Hematopoietic multipotent progenitor cell treated with erythropoietin and hydrocortisone succinate and interleukin-3 and kit ligand, for 17 days (in vitro differentiated cells): ENCODE measurements at places on chromosomes 12 and 14.

- DNase-seq = no peak
Observed at GRCh38 chr12:44875954-44876543, at the start of gene NELL2. Gene NELL2 (minus strand): TSS chr12:44876315. CDS start chr12:44875869, 446 bp downstream.

DNA sequence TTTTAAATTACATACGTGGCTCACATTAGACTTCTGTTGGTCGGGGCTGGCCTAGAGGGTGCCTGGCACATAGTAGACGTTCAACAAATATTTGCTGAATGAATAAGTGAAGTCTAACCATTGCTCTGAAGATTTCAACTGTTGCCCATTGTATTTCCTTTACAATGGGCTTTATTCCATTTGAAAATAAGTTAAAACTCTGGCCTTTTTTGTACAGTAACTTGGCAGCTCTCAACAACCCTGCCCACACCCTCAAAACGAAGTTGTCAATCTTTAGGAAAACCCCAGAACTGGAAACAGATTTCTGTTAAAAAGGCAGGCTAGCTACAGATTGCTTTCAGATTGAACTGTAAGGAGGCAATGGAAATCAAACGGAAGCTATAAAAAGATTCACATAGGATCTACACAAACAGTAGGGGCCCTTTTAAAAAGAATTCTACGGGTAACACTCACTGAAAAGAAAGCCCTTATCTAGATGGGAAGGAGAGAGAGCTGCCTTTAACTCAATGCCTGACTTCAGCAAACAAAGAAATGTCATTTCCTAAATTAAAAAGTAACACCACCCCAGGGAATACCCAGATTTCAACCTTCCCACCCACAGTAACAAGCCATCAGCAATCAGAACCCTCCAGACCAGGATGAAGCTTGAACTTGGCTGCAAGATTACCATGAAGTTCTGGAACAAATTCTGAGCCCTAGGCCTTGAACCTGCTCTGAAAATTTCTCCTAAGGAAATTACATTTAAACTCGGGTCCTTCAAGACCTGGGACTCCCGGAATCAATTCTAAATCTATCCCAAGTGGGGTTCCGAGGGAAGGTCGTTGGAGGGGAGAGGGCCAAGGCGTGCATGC lies 1.4 kb downstream of the WSB2 start:
- no peak for DNase-seq

DNA sequence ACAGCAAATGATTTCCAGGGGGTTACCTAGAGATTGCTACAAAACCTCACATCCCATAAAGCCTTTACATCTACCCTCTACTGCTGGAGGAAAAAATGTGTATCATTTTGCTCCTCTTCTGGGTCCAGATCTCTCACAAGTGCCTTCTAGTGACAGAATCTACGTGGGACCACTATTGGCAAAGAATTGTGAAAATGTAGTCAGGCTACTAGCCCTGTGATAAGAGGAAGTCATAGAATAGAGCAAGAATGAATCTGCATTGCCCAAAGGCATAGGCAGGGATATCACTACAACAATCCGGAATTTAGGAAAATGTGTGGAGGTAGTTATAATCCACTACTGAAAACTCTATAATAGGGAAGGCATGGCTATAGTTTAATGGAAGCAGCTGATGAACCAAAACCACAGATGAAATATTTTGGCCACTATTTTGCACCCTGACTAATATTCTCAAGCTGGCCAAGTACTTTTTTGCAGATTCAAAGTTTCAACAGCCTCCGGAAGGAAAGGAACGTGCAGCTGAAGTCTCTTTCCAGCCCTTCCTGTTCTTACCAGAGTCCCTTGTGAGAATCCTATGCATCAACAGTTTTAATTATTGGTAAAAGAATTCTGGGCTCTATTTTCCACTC lies 176.8 kb downstream of the PHLDA1 start:
- DNase-seq = no peak

DNA sequence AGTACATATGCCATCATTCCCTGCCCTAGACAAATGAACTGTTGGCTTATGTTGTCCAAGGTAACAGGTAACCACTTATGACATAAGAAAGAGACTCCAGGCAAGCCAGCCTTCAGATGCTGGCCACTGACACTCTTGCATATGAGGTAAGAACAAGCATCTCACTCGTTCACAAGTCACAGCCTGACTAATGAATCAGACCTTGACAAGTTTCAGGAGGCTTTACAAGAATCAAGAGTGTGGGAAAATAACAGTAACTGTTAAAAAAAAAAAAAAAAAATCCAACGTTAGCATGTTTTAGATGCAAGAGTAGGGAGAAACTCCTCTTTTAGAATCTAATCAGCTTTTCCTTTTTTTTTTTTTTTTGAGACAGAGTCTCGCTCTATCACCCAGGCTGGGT lies 40.7 kb downstream of the ZFYVE1 start:
- no peak for DNase-seq
